Esophagus squamous epithelium (tissue), 5 donors: ENCODE measurements at places on chromosomes 6 and 20. TPM values are rescaled to one million over a fixed set of nuclear protein-coding genes. Genes with fewer than 3 reads are reported as not detected.

The ENPP5 gene
- total RNA-seq: 1.4 TPM

The OR2B6 gene
- not detected for total RNA-seq

The MYLK4 gene
- 1.9 TPM for total RNA-seq

GRCh38 chr6:165229216-165229615, 80.2 kb downstream of the C6orf118 start:
- no peak overlapping the region for H3K27ac ChIP-seq
- no peak for DNase-seq
- no peak overlapping the region for H3K4me3 ChIP-seq
- no peaks in the 10 kb centered on the region for H3K36me3 ChIP-seq
- no peaks in the 10 kb centered on the region for H3K27me3 ChIP-seq
- H3K4me1 ChIP-seq: no peaks in the 10 kb centered on the region

- no peak for DNase-seq
- H3K27me3 ChIP-seq: no peaks in the 10 kb centered on the region
- no peaks in the 10 kb centered on the region for H3K36me3 ChIP-seq
- H3K4me1 ChIP-seq: no peaks in the 10 kb centered on the region
- no peak overlapping the region for H3K4me3 ChIP-seq
Observed at GRCh38 chr6:31216208-31216898, 45.9 kb upstream of the POU5F1 start.

DNA sequence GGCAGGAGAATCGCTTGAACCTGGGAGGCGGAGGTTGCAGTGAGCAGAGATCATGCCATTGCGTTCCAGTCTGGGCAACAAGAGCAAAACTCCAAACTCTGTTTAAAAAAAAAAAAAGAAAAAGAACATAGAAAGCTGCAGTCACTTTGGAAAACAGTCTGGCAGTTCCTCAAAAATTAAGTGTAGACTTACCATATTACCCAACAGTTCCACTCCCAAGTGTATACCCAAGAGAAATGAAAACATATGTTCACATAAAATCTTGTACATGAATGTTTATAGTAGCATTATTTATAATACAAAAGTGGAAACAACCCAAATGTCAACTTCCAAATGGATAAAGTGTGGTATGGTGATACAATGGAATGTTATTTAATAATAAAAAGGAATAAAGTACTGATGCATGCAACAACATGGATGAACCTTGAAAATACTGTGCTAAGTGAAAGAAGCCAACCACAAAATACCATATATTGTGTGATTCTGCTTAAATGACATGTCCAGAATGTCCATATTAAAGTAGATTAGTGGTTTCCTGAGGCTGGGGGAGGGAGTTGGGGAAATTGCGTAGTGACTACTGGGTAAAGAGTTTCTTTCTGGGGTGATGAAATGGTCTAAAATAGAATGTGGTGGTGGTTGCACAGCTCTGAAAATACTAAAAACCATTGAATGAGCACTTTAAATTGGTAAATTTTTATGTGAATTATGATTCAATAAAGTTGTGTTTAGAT, 62.9 kb downstream of the SUN5 start:
- DNase-seq: no peak
- H3K4me1 ChIP-seq: no peaks in the 10 kb centered on the region
- no peaks in the 10 kb centered on the region for H3K36me3 ChIP-seq
- H3K27ac ChIP-seq: no peak overlapping the region
- H3K4me3 ChIP-seq: no peak overlapping the region
- peaks cover 23% of the 10 kb centered on the region for H3K27me3 ChIP-seq

DNA sequence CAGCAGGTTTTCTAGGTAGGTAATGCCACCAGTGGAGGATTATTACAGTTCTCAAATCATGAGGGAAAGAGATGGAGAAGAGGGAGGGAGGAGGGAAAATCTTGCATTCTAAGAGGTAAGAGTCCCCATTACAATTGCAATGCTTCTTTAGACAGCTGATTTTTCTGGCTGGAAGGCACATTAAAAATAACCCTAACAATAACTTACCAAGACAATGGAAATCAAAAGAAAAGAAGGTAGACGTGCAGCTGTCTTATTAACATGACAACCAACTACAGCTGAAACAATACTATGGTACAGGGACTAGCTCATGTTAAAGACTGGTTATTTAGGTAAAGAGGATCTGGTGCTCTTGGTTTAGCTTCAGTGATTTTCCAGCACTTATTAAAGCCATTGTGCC, 24.6 kb downstream of the MCUR1 start:
- no peaks in the 10 kb centered on the region for H3K27me3 ChIP-seq
- H3K4me3 ChIP-seq: no peak overlapping the region
- H3K36me3 ChIP-seq: peaks cover 18% of the 10 kb centered on the region
- H3K4me1 ChIP-seq: no peaks in the 10 kb centered on the region
